Kidney (tissue), 22 donors: ENCODE measurements at places on chromosomes 13 and 19. TPM values are rescaled to one million over a fixed set of nuclear protein-coding genes. Genes with fewer than 3 reads are reported as not detected.

GRCh38 chr19:36113894-36114720 lies 568 bp downstream of the POLR2I start:
- DNase-seq: no peak

Gene DACT3
- total RNA-seq: 10.4 TPM

DNA sequence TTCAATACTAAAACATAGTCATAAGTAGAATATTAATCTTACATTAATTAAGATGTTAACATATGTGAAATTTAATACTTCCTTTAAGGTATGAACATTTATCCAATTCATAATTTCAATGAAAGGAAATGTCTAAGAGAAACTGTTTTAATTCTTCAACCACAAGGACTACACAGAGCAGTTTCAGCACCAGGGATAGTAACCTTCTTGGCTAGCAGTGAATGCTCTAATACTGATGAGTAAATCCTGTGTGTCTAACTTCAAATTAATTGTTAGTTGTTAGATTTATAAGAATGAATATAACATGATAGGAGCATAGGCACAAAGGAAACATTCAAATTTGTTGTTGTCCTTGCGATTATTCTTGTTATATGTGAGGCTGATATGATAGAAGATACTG lies 15.6 kb upstream of the NBEA start:
- peak; percentile 71 for DNase-seq

Gene CAPS
- total RNA-seq: 82.1 TPM

Gene FCGBP
- 51.7 TPM for total RNA-seq

- peak; percentile 83 for DNase-seq
Measured at GRCh38 chr19:7868671-7869452, 5.3 kb downstream of the PRR36 start.

GRCh38 chr13:77574096-77574495 lies 38.6 kb downstream of the SCEL start:
- no peak for DNase-seq

Gene HRC
- total RNA-seq: 7.0 TPM

GRCh38 chr13:35489050-35489449 lies 12.6 kb upstream of the MAB21L1 start:
- DNase-seq: no peak

- peak; percentile 91 for DNase-seq
Measured at GRCh38 chr13:94362411-94362909, 117.0 kb downstream of the DCT start.

DNA sequence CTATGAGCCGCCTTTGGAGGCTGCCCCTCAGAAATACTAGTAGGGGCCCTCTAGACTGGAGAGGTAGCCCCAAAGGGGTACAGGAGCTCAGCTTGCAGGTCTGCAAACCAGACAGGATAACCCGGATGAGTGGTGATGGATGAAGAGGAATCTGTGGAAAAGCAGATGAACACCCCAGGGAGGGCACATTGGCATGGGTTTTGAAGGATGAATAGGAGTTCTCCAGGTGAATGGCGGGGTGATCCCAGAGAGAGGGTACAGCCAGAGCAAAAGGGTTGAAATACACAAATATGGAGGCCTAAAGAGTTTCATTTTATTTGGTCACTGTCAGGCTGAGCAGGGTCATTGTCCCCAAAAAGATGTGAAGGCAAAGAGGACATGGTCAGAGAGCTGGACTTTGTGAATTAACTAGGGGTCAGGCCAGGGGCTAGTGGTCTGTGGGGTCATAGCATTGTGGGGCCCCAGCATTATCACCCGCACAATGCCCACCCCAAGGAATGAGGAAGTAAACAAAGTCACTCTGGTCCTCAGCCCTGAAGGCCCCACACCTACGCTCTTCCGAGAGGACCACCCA lies 4.8 kb downstream of the NR2F6 start:
- DNase-seq: no peak

Gene FFAR3
- total RNA-seq: not detected

Gene EID2
- total RNA-seq: 12.0 TPM

Gene CEACAM5
- not detected for total RNA-seq

DNA sequence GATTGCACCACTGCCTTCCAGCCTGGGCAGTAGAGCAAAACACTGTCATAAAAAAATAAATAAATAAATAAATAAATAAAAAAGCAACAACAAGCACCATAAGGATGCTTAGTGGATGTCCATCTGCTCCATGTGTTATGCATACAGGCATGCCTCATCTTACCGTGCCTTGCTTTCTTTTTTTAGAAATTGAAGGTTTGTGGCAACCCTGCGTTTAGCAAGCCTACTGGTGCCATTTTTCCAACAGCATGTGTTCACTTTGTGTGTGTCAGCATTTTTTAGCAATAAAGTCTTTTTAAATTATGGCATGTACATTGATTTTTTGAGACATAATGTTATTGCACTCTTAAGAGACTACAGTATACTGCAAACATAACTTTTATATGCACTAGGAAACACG lies 68.3 kb downstream of the PEPD start:
- DNase-seq: no peak

DNA sequence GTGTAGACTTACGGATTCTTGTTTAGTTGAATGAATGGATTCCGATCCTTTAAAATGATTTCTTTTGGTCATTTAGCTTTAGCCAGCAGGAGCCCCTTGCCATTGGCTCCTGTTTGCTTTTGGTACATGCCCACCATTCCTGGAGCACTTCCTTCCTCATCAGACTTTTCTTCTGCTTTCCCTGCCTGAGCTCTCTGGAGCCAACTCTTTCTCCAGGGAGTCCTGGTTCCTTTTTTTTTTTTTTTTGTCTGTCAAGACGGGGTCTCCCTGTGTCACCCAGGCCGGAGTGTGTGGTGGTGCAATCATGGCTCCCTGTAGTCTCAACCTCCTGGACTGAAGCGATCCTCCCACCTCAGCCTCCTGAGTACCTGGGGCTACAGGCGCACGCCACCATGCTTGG lies 37.8 kb downstream of the SMARCA4 start:
- no peak for DNase-seq

DNA sequence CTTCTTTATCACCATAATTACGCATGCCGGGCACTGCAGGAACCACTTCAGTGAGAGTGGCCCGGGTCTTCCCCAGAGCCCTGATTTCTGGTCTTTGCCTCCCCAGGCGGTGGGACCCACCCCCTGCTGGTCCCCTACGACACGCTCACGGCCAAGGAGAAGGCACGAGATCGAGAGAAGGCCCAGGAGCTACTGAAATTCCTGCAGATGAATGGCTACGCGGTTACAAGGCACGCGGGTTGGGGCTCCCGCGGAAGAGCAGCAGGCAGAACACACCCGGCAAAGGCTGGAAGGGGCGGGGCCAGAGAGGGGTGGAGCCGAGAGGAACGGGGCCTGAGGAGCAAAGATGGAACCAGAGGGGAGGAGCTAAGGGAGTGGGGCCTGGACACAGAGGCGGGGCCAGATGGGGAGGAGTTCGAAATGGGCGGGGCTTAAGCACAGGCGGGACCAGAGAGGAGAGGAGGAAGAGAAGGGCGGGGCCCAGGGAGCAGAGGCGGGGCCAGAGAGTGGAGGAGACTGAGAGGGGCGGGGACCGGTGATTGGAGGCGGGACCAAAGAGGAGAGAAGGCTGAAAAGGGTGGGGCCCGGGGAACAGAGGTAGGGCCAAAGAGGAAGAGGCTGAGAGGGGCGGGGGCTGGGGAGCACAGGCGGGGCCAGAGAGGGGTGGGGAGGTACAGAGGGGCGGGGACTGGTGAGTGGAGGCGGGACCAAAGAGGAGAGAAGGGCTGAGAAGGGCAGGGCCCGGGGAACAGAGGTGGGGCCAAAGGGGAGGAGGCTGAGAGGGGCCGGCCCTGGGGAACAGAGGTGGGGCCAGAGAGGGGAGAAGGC lies 73.4 kb downstream of the RYR1 start:
- DNase-seq: peak; percentile 89

DNA sequence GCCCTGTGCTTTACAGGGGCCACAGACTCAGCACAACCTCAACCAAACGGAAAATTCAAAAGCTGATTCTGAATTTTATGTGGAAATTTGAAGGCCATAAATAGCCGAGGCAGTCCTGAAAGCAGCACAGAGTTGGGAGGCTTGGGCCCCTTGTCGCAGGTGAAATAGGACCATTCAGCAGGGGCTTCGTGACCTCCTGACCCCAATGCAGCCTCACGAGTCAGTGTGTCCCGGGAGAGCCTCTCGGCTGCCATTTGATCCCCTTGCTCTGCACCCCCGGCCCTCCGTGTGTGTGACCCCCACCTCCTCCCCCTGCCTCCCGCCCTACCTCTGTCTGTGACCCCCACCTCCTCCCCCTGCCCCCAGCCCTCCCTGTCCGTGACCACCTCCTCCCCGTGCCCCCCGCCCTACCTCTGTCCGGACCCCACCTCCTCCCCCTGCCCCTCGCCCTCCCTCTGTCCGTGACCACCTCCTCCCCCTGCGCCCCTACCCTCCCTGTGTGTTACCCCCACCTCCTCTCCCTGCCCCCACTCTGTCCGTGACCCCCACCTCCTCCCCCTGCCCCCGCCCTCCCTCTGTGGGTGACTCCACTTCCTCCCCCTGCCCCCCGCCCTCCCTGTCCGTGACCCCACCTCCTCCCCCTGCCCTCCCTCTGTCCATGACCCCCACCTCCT lies 41.7 kb upstream of the TFDP1 start:
- DNase-seq: no peak

Gene SERPINE3
- not detected for total RNA-seq

DNA sequence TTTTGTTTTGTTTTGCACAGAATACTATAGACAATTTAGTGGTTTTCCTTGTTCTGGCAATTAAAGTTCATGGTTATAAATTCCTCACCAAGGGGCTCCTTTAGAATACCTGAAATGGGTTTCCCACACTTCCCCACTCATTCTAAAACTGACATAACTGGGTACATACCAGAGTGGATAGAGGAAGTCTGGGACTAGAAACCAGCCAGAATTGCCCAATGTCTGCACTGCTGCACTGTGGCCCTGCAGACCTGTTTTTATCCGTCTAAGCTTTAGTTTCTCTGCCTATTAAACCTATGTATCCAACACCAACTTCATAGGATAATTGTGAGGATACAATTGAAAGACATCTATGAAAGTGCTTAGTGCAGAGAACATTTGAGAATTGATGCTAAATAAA lies 498.6 kb downstream of the KCTD12 start:
- DNase-seq: no peak

DNA sequence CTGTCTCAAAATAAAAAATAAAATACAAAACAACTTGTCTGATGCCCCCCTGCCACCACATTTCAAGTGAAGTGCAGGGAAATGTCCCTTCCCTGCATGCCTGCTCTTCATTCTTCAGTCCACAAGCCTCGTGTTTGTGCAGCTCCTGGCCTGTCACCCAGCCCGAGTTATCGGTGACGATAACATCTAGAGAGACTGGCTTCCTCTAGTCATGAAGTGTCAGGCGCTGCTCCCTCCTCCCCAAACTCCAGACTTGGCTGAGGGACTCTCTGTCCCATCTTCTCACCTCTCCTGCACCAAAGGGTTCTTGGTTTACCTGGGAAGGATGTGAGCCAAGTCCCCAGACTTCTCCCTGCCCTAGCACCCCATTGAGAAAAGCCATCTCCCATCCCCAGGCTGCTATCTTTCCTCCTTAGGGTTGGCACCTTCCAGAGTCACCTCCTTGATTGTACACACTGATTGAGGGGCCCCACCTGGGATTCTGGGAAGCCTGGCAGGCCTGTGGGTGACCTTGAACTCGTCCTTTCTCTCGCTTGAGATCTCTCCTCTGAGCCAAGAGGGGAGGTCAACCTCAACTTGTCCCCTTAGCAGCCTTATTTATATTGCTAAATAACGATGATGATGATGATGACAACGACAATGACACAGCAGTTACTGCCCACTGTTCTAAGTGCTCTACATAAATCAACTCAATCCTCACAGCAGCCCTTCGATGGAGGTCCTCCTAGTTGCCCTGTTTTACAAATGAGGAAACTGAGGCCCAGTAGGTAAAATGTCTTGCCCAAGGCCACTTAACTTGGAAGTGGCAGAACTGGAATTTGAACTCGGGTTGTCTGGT lies 13.1 kb upstream of the PLAUR start:
- no peak for DNase-seq

DNA sequence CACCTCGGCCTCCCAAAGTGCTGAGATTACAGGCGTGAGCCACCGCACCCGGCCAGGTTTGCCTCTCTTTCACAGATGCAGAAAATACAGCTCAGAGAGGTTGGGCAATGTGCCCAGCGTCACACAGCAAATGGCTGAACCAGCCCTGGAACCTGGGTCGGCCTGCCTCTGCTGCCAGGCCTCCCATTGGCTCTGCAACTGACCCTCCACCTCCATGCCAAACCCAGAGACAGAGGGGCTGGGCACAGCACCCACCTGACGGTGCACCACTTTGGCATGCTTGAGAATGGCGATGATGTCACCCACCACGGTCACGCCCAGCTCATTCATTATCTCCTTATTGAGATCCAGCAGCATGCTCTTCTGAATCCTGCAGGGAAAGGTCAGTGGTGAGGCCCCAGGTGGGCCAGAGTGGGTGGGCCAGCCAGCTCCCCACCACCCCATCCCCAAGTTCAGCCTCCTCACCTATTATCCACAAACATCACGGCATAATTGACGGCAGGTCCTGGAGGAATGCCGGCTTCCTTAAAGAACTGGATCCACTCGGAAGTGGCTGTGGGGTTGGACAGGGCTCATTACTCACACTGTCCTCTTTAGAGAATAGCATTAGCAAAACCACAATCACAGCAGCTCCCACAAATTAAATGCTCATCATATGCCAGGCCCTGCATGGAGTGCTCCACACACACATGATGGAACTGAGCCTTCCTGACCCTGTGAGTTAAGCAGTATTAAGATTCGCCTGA lies 12.2 kb downstream of the C19orf47 start:
- no peak for DNase-seq

DNA sequence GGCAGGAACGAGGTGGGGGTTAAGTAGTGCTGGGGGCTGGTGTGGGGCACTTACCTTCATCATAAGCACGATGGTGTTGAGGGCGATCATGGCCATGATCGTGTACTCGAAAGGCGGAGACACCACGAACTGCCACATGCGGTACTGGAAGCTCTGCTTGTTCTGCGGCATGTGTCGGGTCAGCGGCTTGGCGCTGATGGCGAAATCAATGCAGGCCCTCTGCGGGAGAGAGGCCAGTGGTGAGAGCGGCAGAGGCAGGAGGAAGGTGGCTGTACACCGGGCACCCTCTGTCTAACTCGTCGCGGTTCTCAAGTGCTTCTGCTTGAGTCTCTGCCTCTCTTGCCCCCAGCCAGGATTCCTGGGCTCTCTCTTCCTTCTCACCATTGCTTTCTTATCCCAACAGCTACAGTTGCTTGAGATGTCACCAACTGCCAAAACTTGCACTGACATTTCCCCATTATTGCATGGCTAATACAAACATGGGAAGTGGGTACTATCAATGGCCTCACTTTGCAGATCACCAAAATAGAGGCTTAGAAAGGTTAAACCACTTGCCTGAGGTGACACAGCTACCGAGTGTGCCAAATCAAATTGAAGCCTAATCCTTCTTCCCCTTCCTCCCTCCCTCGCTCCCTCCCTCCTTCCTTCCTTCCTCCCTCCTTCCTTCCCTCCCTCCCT lies 105.0 kb downstream of the IER2 start:
- no peak for DNase-seq

Gene MBD3L3
- not detected for total RNA-seq
